Calu3 (cell line): ENCODE measurements at places on chromosomes 13 and 19.

DNA sequence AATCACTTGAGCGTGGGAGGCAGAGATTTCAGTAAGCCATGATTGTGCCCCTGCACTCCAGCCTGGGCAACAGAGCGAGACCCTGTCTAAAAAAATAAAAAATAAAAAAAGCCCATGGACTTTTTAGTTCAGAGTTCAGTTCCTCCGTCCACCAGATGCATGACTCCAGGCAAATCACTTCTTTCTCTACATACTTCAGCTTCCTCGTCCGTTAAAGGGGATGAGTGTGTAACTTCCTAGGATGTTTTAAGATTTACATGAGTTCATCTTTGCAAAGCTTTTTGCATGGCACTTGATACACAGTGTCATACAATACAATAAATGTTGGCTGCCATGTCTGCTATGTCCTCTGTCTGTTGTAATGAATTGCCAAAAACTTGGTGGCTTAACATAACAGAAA lies 10.0 kb upstream of the FFAR2 start:
- no peak for DNase-seq

DNA sequence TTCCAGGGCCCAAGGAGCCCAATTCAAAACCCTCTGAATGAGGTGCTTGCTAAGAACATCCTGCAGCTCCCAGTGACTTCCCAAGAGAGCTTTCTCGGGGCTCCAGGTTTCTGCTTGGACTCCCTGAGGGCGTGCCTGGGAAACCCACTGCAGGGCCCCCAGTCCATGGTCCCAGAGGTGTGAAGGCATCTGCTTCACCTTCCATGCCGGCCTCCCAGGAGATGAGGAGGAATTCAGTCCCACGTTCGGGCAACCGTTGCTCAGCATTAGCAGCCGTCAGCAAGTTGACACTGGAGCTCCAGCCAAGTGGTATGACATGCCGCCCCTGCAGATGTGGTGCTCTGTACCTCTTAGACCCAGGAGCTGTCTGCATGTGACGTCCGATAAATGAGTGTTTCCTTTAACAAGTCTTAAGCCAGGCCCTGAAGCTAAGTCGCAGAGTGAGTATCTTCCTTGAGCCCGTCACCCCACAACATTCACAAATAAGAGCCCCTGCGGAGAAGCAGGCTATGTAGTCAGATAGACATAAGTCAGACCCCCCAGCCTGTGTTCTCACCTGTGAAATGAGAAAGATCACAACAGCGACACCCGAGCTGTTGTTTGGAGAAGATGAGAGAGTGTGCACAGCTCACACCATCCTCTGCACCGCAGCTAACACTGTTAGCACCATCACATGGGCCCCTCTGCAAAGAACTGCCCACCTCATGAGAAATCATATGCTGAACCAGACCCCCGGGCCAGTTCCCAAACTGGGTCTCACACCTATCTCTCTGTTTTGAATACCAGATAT lies 150.3 kb downstream of the KATNAL1 start:
- no peak for DNase-seq

- no peak for DNase-seq
Measured at GRCh38 chr19:28841531-28841930, 371.4 kb downstream of the UQCRFS1 start.

DNA sequence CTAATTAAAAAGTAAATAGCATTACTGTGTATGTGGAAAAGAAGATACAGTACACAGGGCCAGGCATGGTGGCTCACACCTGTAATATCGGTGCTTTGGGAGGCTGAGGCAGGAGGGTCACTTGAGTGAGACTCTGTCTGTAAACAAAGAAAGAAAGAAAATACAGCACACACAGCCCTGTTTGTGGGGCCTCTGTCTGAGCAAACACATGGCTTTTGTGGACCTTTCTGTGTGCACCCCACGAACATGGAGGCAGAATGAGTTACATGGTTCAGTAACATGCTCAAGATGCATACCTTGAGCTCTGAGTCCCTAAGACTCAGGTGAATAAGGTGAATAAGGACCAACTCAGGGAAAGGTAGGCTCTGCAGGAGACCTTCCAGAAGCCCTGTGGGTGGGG lies 20.0 kb upstream of the AMER2 start:
- DNase-seq: no peak

- no peak for DNase-seq
Measured at GRCh38 chr13:24276861-24277260, 32.5 kb upstream of the C1QTNF9 start.

DNA sequence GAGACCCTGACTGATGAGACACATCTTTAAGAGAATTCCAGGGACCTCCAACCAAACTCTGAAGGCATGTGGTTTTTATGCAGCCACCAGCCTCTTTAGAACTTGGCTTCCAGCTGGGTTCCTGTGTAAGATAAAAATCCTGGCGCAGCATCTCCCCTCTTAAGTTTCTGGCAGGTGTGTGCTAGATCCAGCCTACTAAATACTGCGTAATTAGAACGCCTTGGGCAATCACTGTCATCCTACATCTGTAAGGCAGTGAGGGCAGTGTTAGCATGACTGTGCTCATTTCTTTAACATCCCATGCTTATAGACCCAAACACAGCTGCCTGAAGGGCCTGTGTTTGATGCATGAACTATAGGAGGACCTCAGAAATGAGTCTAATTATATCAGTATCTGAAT lies 173.5 kb upstream of the OBI1 start:
- DNase-seq: no peak

DNA sequence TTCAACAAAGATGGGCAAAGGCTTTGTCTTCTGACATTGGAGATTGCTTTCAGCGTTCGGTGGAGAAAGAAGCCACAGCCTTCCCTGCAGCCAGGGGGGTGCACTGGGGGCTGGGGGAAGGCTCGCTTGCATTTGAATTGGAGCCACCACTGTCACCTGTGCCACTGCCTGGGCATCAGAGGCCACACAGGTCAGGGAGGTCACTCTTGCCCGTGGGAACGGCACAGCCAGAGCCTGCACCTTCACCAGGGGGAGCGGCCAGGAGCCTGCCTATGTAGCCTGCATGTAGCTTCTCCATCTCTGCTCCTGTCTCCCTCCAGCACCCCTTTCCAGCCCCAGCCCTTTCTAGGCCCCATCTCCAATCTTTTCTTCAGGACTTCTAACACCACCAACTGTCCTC lies 43.7 kb upstream of the KCTD15 start:
- DNase-seq: no peak

- no peak for DNase-seq
Measured at GRCh38 chr13:90793261-90793820, 554.1 kb upstream of the MIR17HG start.

DNA sequence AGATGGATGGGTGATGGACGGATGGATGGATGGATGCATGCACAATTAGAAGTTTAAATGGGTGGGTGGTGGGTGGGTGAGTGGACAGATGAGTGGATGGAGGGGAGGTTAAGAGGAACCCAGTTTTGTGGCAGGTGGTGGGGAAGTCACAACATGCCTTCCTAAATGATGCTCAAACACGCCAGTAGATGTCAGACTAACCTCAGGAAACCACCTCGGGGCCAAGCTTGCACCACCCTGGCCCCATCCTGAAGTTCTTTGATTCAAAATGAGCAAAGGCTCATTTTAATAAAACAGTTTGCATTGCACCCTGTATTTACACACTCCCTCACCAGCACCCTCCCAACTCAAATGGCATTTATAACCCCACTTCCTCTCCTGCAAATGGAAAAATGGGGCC lies 91.4 kb upstream of the CACNA1A start:
- peak; percentile 55 for DNase-seq

DNA sequence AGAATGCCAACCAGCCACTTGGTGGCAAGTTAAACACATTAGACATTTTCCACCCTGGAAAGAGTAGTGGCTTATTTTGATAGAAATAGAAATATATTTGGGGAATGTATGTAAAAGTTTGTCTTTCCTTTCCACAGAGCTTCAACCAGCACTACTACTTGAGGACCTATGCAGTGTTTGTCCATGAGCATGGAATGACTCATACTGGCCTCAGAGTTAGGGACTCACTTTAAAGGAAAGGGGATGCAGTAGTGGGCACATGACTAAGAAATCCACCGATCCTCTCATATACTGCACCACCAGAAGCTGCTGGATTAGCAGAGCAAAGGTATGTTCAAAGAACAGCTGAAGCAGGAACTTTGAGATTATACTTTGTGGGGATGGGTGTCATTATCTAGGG lies 62.6 kb downstream of the LACC1 start:
- no peak for DNase-seq

DNA sequence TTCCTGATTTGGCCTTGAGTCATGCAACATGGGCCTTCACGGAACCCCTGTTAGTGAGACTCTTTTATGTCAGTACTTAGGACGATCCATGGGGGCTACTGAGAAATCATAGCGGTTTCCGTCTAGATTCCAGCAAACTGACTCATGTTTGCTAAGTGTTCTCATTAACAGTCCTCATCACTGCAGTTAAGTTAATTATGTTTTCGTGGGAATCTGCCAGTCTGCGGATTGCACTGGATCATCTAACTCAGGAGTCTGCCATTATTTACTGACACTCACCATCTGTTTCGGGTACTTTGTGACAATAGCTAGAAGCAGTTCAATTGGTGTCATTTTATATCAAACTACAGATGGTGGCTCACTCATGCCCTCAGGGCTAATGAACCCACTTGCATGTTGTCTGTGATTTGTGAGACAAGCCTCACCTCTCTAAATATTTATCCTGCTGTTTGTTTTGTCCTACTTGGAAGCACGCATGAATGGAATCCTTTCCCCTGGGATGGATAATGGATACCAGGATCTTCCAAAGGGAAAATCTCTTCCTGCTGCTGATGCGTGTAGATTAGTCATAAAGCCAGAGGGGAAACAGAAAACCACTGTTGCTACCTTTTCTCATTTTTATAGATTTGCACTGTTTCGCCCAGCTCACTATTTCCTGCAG lies 61.8 kb downstream of the RAB20 start:
- DNase-seq: no peak

- DNase-seq: no peak
Measured at GRCh38 chr19:13132471-13133180, 14.6 kb downstream of the NACC1 start.

DNA sequence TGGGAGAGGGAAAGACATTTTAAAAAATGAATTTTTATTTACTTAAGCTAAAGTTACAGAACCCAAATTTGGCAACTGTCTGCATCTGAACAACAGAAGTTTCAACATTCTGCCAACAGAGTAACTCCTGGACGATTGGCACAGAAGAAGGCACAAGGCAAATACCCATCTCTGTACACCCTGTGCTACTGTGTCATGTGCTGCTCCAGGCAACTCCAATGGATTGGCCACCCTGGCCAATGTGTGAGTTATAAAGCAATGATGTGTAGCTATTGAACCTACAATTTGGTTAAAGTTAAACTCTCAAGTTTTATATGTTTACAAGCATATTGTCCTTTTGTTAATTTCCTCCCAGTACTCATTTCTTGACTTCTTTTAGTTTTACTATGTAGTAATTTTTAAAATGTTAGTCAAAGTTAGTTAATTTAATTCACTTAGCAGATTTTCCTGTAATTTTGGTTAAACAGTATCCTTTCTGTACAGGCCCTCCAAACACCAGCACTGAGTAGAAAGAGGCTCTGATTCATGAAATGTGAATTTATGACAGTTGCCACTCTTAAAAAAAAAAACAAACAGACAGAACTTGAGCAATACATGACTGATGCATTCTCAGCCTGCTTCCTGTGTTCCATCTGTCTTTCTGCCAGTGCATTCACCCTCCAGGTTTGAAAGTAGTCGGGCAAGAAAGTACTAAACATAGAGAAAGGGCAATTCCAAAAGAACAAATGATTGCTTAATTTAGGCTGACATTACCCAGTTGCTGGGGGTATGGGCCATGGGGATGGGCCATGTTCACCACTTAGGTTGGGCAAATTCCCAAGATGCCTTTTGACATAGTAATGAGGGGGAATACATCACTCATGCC lies 5.9 kb downstream of the STARD13 start:
- peak; percentile 29 for DNase-seq

GRCh38 chr13:114135731-114136171 lies 3.3 kb upstream of the RASA3 start:
- DNase-seq: no peak

DNA sequence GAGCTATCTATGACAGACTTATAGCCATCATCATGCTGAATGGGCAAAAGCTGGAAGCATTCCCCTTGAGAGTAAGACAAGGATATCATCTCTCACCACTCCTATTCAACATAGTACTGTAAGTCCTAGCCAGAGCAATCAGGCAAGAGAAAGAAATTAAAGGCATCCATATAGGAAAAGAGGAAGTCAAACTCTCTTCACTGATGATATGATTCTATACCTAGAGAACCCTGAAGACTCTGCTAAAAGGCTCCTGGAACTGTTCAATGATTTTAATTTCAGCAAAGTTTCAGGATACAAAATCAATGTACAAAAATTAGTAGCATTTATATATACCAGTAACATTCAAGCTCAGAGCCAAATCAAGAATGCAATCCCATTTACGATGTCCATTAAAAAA lies 21.7 kb upstream of the C1QTNF9B start:
- no peak for DNase-seq
